NCI-H146 (cell line): ENCODE measurements at places on chromosomes 2 and 18.

GRCh38 chr2:239298116-239298804 is 102.6 kb downstream of the HDAC4 start:
- no peak for DNase-seq

DNA sequence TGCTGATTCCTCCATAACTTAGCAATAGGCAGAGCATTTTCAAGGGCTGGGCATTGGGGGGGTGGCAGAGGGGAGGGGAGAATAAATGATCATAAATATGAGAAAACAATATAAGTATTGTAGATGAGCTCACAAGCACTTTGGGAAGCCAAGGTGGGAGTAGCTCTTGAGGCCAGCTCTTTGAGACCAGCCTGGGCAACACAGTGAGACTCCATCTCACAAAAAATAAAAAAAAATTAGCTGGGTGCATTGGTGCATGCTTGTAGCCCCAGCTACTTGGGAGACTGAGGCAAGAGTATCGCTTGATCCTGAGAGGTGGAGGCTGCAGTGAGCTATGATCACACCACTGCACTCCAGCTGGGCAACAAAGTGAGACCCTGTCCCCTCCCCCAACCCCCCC is 75.9 kb downstream of the MYCN start:
- no peak for DNase-seq

- no peak for DNase-seq
Observed at GRCh38 chr2:29218550-29219125, 103.4 kb downstream of the CLIP4 start.

DNA sequence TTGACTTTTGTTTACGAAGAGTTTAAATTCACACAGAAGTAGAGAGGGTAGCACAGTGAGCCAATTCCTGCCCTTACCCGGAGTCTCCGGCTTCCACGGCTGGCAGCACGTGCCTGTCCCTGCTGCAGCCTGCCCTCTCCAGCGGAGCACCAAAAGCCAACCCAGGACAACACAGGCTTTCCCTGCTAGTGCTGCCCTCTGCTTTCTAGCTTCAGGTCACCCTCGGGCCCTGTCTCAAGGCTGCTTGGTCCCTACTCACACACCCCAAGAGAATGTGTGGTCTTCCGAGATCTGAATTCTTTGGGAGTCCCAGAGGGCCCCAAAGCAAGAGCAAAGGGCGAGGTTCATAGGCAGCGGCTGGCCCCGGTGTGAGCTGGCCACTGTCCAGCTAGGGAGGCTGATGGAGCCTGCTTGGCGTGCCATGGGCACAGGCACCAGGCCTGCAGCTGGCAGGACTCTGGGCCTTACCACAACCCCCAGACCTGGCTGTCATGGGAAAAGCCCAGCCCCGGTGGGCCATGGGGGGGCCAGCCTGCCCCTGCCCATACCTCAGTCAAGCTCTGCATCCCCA is 7.0 kb upstream of the HS6ST1 start:
- no peak for DNase-seq

DNA sequence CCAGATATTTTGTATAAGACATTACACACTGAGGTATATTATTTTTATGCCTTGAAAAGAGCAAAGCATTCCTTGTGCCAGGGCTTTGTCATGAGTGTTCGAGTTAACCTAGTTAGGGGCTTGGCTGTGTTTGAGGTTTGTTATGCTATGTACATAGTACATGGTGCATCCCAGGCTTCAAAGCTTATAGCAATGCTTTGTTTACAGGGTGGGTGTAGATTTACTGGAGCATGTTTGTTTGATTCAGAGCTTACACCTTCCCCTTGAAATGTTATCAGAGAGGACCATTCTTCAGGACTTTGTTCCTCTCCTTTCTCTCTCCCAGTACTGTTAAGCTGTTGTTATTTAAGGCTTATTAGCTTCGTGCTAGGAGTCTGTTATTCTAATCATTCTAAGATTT is 738.7 kb upstream of the LRRTM4 start:
- DNase-seq, result peak; percentile 8

GRCh38 chr2:200155652-200156051 is 150.8 kb upstream of the SPATS2L start:
- DNase-seq, result no peak

- DNase-seq, result no peak
Observed at GRCh38 chr18:61336766-61337165, 3.5 kb downstream of the CDH20 start.

GRCh38 chr2:102975996-102976975 is 214.5 kb downstream of the TMEM182 start:
- DNase-seq, result peak; percentile 6

GRCh38 chr2:64478502-64479230 is 24.7 kb downstream of the LGALSL start:
- DNase-seq, result no peak

- no peak for DNase-seq
Observed at GRCh38 chr18:62842898-62843297, 127.6 kb downstream of the PHLPP1 start.

DNA sequence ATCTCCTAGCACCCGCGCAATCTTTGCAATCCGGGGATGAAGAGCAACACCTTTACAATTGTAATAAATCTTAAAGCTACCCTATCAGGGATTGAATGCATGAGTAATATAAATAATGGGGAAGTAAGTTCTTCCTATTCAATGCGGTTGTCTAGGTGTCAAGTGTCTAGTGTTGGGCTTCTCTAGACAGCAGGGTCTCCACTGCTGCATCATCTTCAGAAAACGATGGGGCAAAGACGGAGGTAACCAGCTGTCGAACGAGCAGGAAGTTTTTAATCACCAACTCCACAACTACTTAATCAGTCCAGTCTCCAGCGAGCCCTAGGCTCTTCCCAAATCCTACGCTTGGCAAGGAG is 573 bp downstream of the STAM2 start:
- no peak for DNase-seq

DNA sequence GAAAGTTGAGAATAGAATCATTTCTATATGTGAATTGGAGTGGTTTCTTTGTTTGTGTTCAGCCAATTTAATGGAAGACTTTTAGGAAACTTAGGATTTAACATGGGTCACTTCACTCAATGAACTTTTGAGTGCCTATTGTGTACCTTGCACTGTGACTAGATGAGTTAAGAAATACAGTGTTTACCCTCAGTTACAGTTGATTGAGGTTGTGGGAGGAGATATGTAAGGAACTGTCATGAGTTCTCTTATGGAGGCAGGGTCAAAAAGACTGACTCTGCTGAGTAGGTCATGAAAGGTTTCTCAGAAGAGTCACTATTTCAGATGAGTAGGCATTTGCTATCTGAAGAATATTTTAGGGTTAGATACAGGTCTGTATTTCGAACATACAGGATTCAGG is 98.6 kb downstream of the RAB3GAP1 start:
- DNase-seq, result no peak

DNA sequence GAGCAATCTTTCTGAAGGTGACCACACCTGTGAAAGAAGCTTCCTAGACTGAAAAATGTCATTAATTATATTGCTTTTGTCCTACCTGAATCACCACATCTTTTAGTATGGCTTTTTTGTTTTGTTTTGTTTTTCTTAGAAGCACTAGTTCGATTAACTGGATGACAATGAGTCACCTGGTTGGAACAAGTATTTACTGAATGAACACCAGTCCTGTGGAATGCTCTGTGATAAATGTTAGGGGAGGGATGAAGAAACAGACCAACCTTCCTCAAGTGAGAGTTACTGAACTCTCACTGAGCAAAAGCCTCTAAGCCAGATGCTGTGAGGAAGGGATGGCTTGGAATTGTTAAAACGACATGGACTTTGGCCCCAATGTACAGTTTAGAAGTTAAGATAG is 26.8 kb upstream of the DCC start:
- no peak for DNase-seq

GRCh38 chr18:27008575-27008974 is 143.1 kb upstream of the AQP4 start:
- DNase-seq, result no peak

DNA sequence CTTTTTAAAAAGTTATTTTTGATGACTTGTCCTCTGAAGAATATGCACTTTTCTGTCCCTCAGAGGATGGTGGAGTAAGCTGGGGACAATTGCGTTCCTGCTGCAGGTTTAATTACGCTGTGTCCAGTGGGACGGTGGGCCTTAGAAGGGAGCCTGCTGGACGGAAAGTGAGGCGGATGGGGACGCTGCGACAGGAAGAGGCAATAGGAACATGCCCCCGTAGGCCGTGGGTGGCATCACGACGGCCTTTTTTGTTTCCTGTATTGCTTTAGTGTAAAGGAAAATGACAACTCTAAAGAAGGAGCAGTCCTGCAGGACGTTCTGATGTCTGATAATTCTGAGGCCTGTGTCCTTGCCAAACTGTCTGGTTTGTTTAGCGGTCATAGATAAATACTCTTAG is 121.6 kb downstream of the NFATC1 start:
- no peak for DNase-seq

DNA sequence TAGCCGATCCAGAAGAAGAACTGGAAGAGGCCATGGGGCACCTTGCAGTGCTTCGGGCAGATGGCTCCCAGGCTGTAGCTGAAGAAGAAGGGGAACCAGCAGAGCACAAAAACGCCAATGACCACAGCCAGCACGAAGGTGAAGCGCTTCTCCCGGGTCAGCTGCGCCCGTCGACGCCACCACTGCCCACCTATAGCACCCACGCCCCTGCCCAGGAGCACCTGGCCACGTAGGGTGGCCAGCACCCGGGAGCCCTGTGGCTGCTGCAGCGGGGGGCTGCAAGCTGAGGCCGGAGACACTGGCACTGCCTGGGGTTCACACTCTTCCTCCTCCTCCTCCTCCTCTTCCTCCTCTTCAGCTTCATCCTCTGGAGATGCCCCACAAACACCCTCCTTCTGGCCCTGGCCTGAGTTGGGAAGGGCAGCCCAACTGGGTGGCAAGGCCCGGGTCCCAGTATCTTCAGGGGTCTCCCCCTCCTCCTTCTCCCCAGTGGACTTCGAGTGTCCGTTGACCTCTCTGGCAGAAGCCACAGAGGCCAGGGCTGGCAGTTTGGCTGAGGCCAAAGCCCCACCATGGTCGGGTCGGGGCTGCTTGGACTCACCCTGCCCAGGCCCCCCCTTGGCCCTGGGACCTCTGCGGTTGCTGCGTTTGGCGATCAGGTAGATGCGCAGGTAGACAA is 1.3 kb downstream of the ADRA2B start:
- no peak for DNase-seq

- DNase-seq, result no peak
Observed at GRCh38 chr18:13796515-13796914, 27.4 kb upstream of the MC5R start.

DNA sequence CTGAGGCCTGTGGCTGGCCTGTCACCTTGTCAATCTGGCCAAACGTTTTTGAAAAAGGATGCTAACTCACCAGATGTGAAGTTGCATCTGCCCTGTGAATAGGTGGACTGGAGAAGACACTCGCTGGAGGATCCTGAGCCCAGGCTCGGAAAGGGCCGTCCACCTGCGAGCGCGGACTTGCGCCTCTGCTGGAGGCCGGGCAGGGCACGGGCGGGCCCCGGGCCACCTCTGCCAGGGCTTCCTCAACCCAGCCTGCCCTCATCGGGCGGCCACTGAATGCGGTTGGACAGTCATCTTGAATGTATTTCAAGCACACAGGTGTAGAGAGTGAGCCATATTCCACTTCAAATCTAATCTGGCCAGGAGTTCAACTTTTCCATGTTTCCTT is 83.9 kb downstream of the FAM210A start:
- no peak for DNase-seq

DNA sequence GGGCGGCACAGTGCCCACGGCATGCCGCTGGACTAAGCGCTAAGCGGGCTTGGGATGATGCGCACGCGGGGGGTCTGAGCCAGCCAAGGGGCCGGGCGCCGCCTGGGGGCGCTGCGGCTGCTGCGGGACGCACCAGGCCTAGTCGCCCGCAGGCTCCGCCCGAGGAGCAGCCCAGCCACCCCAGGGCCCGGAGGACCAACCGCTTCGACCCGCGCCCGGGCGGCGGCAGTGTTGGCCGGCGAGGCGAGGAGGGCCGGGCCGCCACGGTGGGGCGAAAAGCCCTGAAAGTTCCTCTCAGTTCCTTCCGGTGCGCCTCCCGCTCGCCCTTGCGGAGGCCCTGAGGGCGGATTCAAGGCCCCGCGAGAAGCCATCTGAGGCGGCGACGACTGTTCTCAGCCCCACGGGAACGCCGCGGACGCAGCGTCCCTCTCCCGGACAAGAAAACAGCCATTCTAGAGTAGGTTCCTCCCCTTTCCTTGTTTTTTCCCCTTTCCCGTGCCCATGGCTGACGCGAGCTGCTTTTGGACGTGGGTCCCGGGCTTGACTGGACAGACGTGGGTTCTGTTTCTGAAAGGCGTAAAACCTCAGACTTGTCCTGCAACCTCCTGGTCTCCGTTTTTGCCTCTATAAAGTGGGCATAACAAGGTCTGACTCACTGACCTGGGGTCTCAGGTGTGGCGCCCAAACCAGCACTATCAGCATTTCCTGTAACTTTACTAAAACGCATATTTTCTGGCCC is at the start of gene ANKAR:
Gene ANKAR (plus strand): TSS at position 297 of the 739 bp plus-strand sequence. CDS start 1,821 bp downstream, outside the sequence.
- peak; percentile 80 for DNase-seq

GRCh38 chr18:9550429-9550828 is 63.9 kb downstream of the PPP4R1 start:
- no peak for DNase-seq

- peak; percentile 52 for DNase-seq
Observed at GRCh38 chr2:204437815-204438756, 107.2 kb upstream of the PARD3B start.

DNA sequence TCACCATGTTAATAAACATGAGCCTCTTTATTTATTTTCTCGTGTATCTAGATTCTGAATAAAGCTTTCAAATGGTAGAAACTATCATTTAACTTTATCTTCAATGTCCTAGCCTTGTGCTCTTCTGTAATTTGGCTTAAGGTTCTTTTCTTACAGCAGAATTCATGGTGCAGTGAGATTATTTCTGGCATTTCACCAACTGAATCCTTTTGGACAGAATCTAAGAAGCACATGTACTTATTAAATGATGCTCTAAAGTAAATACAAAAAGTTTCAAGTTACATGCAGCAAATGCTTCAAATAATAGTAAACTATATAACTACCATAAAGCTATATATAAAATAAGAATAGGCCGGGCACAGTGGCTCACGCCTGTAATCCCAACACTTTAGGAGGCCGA is 65.9 kb downstream of the AP1S3 start:
- no peak for DNase-seq

GRCh38 chr2:54969295-54969939 is 80.8 kb downstream of the RTN4 start:
- DNase-seq, result no peak

DNA sequence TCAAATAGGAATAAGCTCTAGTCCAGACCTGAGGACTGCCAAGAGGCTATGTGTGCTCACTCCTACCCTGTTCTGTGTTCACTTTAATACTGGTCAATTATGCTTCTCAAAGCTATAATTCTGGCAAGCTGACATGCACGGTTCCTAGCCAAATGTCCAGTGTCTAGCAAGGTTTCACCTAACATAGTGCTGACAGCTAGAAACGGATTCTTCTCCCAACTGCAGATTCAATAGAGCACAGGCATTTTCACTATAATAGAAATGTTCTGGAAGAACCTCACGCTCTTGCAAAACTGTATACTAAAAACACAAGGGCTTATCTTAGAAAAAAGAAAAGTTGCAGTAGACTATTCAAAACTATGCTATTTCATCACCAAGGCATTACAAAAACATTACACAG is 45.1 kb downstream of the HDAC4 start:
- DNase-seq, result no peak

DNA sequence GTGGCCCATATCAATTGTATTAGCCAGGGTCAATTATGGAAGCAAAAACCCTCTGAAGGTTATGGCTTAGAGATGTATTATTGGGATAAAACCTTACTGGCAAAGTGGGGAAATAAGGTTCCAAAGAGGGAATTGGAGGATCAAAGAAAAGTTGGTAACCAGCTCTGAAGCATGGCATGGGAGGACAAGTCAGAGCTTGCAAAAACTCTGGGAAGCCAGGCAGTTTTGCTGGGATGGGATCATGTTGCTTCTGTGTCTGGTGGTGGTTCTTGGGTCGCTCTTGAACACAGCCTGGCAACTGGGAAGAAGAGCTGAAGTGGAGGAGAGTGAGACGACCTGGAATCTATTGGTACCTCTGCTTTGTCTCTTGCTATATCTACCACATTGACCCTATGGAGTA is 162.6 kb downstream of the PMAIP1 start:
- no peak for DNase-seq
